ENCODE measurements at places on chromosomes 5 and 9.

GRCh38 chr5:154214371-154215106, 24.0 kb downstream of the GALNT10 start:
- no peak for DNase-seq

DNA sequence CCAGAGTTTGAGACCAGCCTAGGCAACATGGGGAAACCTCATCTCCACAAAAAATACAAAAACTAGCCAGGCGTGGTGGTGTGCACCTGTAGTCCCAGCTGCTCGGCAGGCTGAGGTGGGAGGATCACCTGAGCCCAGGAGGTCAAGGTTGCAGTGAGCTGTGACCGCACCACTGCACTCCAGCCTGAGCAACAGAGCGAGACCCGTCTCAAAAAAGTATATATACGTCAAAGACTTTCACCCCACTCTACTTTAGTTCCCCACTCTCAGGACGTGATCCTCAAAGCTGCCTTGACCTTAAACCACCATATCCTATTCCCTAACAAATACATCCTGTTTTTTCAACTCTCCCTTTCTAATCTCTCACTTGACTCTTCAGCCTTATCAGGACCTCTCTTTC, 41.0 kb downstream of the PCDHGC5 start:
- no peak for DNase-seq

- peak; percentile 43 for DNase-seq
Measured at GRCh38 chr5:104178829-104179456, 616.4 kb upstream of the NUDT12 start.

- no peak for DNase-seq
Measured at GRCh38 chr9:90546200-90546599, 96.4 kb downstream of the DIRAS2 start.

DNA sequence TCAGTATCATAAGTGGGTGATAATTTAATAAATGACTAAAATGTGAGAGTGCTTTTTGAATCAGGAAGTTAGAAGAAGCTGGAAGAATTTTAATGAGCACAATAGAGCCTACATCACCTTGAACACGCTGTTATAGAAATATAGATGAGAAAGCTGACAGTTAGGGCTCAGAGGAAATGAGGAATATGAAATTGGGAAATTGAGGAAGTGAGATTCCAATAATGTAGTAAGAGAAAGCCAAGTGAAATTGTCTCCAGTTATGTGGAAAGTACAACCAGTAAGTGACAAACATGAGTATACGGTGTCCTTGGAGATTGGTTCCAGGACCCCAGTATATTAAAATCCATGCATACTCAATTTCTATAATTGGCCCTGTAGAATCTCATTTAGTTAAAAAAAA, 235.9 kb upstream of the FAM174A start:
- DNase-seq, result no peak

DNA sequence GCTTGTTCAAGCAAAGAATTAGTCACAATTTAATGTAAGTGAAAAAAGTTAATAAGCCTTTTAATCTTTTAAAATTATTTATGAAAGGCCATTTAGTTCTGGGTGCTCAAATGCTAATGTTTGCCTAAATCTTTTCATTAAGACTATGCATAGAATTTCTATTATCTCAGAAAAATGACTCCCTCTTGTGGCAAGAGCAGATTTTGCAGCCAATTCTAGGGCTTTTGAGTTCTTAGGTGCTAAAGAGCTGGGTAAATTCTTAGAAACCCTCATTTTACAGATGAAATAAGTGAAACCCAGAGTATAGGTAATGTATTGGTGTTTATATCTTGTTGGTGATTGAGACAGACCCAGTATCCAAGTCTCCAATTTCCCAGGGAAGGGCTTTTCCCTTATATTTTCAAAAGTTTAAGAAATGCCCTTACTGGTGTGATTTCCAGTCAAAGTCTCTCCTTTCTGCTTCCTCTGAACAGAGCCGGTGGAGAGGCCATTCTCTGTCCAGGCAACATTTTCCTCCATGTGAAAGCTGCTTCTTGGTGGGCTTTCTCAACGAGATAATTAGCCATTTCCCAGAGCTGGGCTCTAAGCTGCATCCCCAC, 24.1 kb upstream of the PCSK5 start:
- no peak for DNase-seq

- no peak for DNase-seq
Measured at GRCh38 chr5:133214153-133214820, 162.5 kb downstream of the HSPA4 start.

- no peak for DNase-seq
Measured at GRCh38 chr9:74963056-74963455, 10.3 kb upstream of the C9orf40 start.

DNA sequence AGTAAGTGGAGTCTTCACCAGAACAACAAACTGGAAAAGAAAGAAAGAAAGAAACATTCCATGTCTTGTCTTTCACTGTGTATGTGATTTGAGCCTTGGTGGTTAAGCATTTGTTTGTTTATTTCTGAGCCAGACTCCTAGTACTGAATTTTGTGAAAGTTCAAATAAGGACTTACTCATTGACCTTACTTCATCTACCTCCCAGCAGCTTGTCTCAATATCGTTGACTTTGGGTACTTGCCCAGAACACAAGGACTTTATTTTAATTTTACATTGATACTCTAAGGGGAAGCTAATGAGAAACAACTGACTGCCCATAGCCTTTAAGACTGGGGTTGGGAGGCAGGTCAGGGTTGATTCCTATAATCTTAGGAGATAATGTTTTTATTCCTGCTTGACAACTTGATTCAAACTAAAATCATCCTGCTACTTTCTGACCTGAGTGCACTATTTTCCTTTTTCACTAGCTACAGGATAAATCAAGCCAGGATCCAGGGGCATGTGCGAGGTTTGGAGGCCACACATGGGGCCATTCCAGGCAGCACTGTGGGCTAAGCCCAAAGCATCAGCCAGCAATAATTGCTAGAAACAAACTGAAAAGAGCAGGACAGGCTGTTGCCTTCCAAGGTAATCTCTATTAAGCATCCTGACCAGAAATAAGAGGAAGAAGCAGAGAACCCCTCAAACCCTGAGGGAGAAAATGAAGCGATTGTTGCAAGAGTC, 138.9 kb upstream of the RUSC2 start:
- no peak for DNase-seq

DNA sequence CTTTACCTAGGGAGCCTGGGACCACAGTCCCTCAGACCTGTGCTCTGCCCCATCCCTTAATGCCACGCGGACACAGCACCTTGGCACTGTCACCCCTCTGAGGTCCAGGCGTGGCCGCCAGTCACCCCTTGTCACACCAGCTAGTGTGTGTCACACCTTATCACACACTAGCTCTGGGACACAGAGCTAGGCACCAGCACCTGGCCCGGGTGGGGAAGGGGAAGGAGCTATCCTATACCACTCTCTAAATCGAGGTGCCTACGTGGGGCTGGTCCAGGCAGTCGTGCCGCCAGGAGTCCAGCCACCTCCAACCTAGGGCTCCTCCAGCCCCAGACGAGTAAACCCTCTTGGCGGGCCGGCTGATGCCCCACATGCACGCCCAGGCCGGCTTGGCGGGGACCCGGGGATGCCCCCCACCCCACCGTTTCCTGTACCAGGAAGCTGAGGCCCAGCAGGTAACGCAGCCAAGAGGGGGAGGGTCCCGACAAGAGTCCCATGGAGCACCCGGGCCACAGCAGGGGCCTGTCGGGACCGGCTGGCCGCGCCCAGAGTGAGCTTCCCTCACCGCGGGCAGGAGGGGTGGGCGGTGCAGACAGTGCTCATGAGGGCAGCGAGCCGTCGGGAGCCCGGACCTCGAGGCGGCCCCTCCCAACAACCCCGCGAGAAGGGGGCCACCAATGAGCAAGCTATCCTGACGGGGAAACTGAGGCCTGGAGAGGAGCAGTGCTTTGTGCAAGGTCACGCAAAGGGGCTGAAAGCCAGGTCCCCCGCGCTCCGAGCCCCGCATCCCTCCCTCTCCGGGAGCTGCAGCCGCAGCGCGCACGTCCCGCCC, 550 bp downstream of the CORO2A start:
- no peak for DNase-seq

- DNase-seq, result peak; percentile 49
Measured at GRCh38 chr5:179137643-179138567, 77.7 kb downstream of the ZNF354C start.

GRCh38 chr5:174183701-174184100, 138.2 kb downstream of the NSG2 start:
- DNase-seq, result no peak

DNA sequence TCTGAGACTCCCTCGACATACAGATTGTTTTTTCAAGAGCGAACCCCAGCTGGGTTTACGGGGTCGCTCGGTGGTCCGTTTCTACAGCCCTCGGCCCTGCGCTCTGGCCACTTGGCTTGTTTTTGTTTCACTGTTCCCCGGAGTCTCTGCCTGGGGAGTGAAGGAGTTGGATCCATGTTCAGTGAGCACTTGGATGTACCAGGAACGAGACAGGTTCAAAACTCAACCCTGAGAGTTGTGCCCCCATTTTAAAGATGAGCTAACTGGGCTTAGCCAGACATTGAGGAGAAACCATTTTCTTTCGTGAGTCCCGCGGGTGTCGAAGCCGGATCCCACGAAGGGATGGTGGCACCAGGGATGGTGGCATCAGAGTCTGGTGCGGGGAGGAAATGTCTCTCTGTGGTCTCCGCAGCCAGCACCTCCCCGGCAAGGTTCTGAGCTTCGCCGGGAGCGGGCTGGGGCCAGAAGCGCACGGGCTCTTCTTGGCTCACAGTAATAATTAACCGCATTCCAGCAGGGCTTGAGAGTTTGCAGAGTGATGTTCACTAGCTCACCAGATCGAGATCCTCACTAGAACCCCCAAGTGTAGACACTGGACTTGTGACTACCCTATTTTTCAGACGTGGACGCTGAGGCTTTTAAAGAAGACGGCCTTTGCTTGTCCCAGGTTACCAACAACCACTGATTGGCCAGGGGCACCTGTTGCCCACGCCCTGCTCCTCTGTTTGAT, 1.0 kb downstream of the MSX2 start:
- no peak for DNase-seq

- no peak for DNase-seq
Measured at GRCh38 chr9:127562279-127562796, 49.7 kb upstream of the STXBP1 start.
